ENCODE measurements at places on chromosomes 6 and 20. TPM values are rescaled to one million over a fixed set of nuclear protein-coding genes. Genes with fewer than 3 reads are reported as not detected.

CGA gene
- polyA plus RNA-seq, result not detected

LPA gene
- 0.11 TPM for polyA plus RNA-seq

RNF144B gene
- 5.6 TPM for polyA plus RNA-seq

SSTR4 gene
- 0.06 TPM for polyA plus RNA-seq

GRCh38 chr6:20386218-20386617 lies 15.5 kb upstream of the E2F3 start:
- DNase-seq, result no peak

DNA sequence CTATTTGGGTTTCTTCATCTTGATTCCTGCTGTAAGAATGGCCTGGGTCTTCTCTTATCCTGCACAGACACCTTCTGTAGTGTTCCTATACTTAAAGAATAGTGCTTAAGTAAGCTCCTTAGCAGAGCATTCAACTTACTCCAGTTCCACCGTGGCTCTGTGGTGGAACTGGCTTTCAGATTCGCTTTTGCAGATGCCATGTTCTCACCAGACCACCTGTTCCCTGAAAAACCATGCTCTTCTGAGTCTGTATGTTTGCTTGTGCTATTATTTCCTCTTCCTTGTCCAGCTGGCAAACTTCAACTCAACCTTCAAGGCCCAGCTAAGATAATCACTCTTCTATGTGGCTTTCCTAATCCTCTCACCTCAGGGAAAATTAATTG lies 4.9 kb downstream of the ELMO2 start:
- no peak for DNase-seq

DNA sequence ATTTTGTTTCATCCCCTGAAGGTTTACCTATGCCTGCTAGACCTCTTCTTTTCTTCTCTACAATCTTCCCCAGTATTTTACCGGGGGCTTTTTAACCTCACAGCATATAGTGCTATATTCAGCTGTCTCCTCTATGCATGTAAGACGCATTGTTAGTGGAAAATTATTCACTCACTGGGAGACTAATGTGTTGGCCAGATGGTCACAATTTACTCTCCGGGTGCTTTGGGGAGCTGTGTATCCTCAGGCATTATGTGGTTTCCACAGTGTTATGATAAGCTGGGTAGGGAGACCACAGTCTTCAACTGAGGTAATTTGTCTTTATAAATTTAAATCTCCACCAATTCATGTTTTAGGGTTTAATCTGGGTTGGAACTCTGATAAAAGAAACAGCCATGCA lies 553.8 kb upstream of the PTCHD4 start:
- DNase-seq, result no peak

DNA sequence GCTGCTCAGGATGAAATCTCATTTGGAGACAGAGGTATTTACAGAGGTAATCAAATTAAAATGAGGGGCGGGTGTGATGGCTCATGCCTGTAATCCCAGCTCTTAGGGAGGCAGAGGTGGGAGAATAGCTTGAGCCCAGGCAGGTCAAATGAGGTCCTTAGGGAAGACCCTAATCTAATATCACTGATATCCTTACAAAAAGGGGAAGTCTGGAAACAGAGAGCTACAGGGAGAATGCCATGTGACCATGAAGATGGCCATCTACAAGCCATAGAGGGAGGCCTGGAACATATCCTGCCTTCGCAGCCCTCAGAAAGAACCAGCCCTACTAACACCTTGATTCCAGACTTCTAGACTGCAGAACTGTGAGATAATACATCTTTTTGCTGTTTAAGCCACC lies 8.3 kb downstream of the MTCL3 start:
- DNase-seq, result no peak

DNA sequence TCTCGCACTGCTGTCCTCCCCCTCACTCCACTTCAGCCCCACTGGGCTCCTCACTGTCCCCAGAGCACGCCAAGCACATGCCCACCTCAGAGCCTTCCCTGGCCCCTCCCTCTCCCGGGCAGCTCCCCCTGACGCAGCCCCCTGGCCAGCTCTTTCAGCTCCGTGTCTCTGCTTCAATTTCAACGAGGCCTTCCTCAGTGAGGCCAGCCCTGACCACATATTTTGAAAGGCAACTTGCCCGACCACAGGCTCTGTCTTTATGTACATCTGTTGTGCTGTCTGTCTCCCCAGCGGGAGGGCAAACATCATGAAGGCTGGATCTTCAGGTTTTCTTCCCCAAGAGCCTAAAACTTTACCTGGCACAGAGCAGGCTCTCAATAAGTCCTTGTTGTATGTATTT lies 44.6 kb downstream of the JPH2 start:
- DNase-seq, result no peak

- DNase-seq, result no peak
These were observed 9.9 kb upstream of the HIVEP2 start for GRCh38 chr6:142954844-142955243.
